ENCODE measurements at places on chromosomes 5 and 9.

- no peak for DNase-seq
Observed at GRCh38 chr9:109031241-109031640, 17.9 kb upstream of the CTNNAL1 start.

GRCh38 chr9:33051144-33051543, 25.3 kb downstream of the SMU1 start:
- no peak for DNase-seq

GRCh38 chr5:82185851-82186250, 92.3 kb downstream of the RPS23 start:
- no peak for DNase-seq

- no peak for DNase-seq
Observed at GRCh38 chr5:169125571-169125970, 175.4 kb downstream of the SLIT3 start.

GRCh38 chr5:135476615-135477581, 24.7 kb upstream of the TIFAB start:
- no peak for DNase-seq

DNA sequence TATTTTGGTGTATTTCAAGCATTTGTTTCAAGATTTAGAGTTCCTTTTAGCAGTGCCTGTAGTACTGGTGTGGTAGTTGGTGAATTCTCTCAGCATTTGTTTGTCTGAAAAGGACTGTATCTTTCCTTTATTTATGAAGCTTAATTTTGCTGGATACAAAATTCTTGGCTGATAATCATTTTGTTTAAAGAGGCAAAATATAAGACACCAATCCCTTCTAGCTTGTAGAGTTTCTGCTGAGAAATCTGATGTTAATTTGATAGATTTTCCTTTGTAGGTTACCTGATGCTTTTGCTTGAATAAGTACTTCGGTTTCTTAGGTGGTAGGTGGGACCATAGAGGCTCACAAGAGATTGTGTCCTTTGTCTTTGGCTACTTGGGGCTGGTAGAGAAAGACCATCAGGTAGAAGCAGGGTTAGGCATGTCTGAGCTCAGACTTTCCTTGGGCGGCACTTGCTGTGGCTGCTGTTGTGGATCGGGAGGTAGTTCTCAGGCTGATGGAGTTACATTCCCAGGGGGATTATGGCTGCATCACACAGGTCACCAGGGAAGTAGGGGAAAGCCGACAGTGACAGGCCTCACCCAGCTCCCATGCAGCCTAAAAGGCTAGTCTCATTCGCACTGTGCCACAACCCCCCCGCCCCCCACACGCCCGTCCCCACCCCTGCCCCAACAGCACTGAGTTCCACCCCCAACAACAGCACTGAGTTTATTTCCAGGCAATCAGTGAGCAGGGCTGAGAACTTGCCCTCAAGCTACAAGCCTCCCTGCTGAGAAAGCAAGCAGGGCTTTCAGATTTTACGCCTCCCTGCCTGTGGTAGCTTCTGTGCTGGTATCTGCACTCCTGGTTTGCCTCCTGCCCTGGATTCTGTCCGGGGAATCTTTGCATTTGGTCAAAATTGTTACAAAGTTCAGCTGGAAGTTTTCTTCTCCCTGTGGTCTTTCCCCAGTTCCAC, 127.1 kb upstream of the GLRA1 start:
- DNase-seq: no peak

DNA sequence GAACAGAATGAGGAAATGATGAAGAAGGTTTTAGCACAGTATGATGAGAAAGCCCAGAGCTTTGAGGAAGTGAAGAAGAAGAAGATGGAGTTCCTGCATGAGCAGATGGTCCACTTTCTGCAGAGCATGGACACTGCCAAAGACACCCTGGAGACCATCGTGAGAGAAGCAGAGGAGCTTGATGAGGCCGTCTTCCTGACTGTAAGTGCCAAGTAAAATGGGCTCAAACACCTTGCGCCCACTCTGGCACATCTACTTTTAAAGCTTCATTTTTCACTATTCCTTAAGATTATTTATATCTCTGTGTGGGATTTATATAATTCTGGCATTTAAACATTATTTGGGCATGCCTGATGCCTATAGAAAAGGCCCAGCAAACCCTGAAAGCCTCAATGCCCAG, 55.6 kb downstream of the CMYA5 start:
- DNase-seq: no peak

GRCh38 chr5:158461240-158461854, 602.4 kb upstream of the CLINT1 start:
- no peak for DNase-seq

- DNase-seq: no peak
Observed at GRCh38 chr5:151255621-151256286, 2.8 kb downstream of the GM2A start.

GRCh38 chr9:110606179-110606790, 26.7 kb upstream of the SVEP1 start:
- no peak for DNase-seq

- DNase-seq: no peak
Observed at GRCh38 chr5:179377421-179378115, 32.3 kb upstream of the ADAMTS2 start.

Measured in activated CD4-positive, alpha-beta T cell treated with anti-CD3 and anti-CD28 coated beads, Interleukin-2, amount 10 ng/mL, durations not matched to agents 24 days and 14 days (primary cell).